ENCODE measurements at places on chromosomes 1 and 21.
A peak's percentile ranks its signal among the peaks of the same experiment; 100 is the strongest.

DNA sequence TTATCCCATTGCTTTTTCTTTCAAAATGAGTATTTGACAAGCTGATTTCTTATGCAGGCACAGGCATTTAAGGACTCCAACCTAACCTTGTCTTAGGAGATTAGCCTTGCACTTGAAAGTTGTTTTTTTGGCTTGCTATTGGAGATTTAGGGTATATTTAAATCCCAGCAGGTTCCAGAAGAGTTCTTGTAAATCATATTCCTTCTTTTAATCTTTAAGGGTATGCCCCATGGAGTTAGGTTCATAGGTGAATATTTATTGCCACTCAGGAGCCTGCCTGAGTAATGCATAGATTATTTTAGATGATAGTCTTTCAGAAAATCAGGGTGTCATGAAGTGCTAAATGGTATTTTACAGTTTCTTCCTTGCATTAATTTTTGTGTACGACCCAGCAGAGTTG is 146.5 kb downstream of the PATJ start:
- DNase-seq: no peak

- DNase-seq: no peak
These were observed 40.9 kb upstream of the ZBTB18 start for GRCh38 chr1:244010191-244010590.

DNA sequence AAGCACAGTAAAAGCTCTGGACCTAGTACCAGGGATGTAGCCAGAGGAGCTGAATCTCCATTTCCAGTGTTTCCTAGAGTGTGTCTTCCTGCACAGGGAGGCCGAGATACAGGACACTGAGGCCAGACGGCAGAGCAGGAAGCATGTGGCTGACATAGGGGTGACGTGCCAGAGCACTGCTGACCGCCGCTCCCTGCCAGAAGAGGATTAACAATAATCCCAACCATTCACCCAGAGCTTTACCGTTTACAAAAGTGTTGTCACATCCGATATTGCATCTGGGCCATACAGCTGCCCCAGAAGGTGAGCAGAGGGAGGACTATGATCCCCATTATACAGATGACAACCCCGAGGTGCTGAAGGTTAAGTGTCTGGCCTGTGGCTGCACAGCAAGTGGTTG is 5.8 kb upstream of the CLDN19 start:
- no peak for DNase-seq

GRCh38 chr21:15422783-15423182 is 307.0 kb upstream of the USP25 start:
- DNase-seq: no peak

GRCh38 chr1:3677484-3677883 is 25.2 kb downstream of the TP73 start:
- DNase-seq: no peak

DNA sequence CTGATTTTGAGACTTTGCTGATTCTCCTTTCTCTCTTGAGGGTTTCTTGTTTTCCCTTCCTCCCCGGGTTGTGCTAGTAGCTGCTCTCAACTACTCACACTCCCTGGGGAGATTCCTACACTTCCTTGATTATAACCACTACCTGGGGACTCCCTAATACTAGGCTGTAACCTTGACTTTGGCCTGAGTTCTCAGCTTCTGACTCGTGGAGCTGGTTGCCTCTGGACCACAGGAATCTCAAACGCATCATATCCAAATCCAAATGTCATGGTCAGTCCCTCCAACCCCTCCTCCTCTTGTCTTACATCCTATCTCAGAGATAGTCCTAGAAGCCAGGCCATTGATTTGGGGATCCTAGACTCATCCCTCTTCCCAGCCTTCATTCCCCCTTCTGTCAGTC is 12.0 kb downstream of the MOV10 start:
- DNase-seq: no peak

DNA sequence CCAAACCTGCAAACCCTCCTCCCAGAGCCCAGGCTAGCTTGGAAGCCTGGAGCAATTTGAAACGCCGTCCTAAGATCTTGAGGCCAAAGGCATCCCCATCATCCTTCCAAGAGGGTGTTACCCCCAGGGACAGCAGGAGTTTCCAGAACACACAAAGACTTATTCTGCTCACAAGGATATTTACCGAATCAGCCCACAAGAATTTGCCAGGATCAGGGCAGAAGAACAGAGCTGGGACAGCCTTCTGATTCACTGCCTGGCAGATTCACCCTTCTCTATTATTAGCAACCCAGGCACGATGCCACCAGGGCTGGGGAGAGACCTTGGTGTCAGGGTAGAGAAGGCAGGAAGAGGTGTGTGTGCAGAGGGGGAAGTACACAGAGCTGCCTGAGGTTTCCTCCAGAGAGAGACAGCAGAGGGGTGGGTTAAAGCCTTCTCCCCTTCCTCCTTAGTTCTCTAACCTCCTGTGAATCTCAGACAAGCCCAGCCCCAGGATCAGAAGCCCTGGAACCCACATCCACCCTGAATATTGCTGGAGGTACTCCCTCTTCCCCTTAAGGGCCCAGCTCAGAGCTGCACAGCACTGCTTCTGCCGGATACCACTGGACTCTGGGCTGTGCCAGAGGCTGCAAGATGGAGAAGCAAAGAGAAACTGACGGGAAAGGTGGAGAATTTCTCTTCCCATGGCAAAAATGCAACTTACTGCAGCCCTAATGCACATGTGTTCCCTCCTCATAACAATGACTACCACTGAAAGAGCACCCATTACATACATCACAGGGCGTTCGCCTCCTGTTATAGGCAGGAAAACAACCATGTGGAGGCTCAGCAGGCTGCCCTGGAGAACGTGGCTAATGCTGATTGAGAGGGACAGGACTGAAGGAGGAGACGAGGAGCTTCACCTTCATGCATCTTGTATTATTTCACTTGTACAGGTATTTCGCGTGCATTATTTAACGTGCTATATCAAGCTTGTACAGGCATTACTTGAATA is 61.8 kb downstream of the ITPKB start:
- peak; percentile 53 for DNase-seq

GRCh38 chr1:226736908-226737818 is 1.9 kb downstream of the ITPKB start:
- no peak for DNase-seq

DNA sequence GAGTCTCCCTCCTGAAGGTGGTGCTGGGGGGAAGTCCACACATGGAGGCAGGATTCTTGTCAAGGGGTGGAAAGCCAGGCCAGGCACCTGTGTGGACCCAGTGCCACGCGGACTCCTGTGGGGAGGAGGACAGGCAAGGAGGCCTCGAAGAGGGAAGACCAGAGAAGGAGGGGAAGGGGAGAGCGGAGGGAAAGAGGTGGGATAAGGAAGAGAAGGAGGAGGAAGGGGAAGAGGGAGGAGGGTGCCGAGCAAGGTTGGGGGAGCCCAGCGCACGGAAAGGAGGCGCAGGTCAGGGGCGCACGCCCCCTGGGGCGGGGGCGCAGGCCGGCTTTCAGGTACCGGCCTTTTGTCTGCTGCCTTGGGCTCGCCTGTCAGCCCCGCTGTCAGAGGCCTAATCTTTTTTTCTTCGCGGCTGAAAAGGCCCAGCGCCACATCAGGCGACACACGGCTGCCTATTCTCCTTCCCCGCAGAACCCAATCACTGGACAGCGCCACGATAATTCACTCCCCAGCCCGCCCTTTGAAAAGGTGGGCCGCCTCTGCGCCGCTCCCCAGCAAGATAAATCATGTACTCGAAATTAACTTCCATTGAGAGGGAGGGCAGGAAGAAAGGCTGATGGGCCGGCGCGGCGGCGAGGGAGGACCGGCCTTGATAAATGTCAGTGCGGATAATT is 42.5 kb downstream of the PRDM16 start:
- no peak for DNase-seq

DNA sequence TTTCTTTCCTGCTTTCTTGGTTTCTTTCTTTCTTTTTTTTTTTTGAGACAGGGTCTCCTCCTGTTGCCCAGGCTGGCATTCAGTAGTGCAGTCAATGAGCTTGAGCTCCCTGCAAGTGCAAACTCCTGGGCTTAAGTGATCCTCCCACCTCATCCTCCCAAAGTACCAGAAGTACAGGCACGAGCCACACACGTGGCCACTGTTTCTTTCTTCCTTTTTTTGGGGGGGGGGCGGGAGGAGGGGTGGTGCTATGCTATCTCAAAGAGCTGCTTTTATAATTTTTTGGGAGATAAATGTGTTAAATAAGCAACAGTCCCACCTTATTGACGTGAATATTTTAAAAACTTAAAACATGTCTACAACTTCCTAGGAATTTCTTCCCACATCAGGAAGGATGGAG is 42.2 kb downstream of the AK4 start:
- no peak for DNase-seq

DNA sequence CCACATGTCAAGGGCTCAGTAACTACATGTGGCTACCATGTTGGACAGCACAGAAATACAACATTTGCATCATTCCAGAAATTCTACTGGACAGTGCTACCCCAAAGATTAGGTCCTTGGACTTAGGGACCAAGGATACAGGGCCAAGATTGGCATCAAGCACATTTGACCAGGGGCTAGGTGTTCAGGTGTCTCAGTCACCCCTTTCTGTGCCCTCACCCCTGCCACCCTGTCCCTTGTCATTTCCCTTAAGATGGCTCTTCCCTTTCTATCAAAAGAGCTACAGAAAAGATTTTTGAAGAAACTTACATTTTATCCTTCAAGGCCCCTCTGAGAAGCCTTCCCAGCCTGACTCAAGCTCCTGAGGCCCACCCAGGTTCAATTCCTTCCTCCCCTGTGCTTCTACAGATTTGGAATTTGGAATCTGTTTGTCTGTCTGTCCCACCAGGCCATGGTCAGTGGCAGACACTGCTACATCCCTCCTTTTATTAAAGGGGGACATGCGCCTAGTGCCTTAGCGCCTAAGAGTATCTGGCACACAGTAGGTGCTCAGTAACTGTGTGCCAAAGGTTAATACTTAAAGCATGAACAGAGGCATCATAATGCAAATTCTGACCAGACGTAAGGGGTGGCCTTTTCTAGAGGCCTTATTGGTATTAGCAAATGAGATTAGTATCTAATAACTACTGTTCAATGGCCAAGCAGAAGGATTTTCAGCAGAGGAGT is 21.4 kb downstream of the CSF1 start:
- no peak for DNase-seq

GRCh38 chr1:112935461-112936111 is 20.4 kb downstream of the SLC16A1 start:
- no peak for DNase-seq

DNA sequence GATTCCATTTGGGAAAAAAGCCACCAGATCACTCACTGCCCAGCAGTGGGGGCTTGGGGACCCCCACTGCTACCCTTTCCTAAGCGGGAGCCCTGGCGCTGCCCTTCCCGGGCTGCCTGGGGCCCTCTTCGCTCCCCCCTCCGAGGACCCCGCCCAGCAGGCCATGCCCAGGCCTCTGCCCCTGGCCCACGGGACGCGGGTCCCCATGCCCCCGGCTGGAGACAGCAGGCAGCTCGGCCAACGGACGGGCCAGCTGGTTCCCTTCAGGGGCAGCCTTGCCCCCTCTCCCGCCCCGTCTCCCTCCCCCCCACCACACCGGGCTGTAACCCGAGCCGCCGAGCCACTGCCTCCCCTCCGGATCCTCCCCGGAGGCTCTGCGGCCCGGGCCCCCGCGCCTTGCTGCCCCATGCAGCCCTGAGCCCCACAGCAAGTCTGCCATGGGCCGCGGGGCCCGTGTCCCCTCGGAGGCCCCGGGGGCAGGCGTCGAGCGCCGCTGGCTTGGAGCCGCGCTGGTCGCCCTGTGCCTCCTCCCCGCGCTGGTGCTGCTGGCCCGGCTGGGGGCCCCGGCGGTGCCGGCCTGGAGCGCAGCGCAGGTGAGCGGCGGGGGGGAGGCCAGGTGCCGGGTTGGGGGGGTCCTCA is at the start of gene MMP23B:
MMP23B (plus strand) TSS at position 392 of the 639 bp plus-strand sequence; CDS start at position 438, 46 bp downstream.
- DNase-seq: no peak

Data from stimulated activated CD4-positive, alpha-beta T cell treated with anti-CD3 and anti-CD28 coated beads, Interleukin-15, amount 100 ng/mL, for 1 hour (primary cell).